ENCODE measurements at places on chromosomes 4 and X.

- no peak for DNase-seq
Measured at GRCh38 chr4:156888762-156889161, 82.8 kb downstream of the PDGFC start.

- no peak for DNase-seq
Measured at GRCh38 chr4:11483046-11483445, 54.4 kb upstream of the HS3ST1 start.

DNA sequence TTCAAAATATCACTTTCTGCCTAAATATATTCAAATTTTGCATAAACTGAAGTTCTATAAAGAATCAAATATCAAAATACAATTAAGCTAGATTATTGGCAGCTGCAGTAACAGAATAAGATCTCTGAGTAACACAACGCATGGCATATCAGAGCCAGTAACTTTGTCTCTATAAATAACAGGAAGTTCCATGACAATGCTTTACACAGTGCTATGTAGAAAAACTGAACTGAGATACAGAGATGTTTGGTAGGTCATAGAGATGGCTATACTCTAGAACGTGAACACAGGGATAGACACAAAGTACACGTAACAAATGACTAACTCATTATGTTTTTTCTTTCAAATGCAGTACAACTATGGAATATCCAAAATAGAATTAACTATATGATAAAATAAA is 18.2 kb downstream of the UBE2D3 start:
- no peak for DNase-seq

DNA sequence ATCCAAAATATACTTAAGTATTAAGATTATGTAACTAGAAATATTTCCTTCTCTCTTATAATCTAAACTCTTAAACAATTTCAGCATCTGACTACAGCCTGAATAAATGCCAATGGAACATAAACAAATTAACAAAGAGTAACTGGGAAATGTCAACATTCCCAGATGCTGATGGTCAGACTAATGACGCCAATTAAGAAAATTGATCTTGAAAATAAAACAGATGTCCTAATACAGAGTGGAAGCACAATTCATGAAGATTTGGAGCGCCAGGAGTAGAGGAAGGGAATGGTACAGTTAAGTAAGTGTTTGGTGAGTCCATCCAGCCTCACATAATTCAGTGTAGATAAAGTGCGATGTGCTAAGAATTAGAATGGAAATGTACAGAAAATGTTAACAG is 203.7 kb upstream of the NWD2 start:
- no peak for DNase-seq

GRCh38 chr4:165539801-165540200 is 161.0 kb downstream of the CPE start:
- DNase-seq, result no peak

DNA sequence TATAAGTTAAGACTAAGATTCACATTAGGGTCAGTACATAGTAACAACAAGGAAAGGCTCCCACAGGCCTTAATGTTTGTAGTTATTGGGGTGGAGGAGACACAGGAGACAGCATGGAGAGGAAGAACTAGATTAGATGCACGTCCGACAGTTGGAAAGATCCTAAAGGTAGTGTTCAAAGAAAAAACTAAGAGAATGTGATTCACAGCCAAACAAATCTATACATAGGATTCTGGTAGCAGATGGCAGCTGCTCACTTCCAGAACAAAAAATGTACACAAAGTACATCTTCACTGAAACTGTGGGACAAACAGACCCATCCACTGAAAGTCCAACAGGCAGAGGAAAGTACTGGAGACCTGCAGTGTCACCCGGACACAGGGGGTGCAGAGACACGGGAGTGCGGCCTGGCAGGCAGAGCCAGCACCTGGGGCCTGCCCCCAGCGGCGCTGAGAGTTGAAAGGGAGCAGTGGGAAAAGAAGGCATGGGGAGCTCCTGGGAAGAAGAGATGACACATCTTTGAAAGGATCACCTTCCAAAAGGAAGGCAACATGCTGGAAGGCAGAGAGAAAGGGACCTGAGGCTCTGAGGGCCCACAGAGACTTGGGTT is 40.0 kb downstream of the NELFA start:
- DNase-seq, result no peak

DNA sequence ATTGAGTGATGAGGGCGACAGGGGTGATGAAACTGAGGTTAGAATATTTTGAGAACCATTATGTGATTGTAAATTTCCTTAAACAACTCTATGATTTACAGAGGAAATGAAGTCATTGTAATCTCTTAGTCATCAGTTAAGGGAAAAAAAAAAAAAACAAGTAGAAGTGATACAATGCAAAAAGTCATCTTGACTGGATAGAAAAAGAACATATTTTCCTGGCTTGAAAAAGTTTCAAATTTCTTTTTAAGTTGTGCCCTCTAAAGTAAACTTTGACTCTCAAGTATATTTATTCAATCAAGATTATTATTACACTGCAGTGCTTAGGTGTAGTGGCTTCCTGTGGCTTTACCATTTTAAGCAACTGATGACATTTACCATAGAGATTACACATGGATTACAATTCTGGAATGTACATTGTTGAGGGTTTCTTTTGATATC is 40.6 kb downstream of the GABRB1 start:
- no peak for DNase-seq

DNA sequence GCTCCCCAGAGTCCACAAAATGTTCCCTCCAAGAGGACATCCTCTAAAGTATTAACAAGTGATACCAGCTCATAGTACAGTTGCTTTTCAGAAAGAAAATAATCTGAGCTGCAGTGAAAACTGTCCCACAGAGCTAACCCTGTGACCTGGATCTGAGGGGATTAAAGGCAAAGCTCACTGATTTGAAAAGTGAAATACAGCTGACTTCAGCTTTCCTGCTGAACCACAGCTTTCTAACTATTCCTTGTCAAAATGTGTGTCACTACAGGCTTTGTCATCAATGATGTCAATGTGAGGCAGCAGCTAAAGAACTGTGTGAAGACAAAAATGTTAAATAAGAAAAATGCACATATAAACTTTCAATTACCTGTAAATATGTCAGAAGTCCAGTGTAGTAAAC is 36.9 kb downstream of the DCHS2 start:
- DNase-seq, result no peak

GRCh38 chr4:119682099-119682498 is 53.5 kb upstream of the PDE5A start:
- DNase-seq, result no peak

DNA sequence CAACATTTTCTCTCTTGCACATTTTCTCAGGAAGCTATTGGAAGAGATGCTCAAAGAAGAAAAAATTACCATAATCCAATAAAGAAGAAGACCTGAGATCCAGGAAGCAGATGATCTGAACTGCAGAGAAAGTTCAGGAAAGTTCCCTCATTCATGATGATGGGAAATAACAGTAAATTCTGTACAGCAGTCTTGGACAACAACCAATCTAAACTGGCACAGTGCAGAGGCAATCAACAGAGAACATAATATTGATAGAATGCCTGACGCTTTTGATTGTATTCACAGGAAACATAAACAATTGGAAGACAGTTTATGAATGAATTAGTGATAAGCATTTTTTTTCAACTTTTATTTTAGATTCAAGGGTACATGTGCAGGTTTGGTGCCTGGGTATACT is 428.9 kb downstream of the KCTD8 start:
- DNase-seq, result no peak

DNA sequence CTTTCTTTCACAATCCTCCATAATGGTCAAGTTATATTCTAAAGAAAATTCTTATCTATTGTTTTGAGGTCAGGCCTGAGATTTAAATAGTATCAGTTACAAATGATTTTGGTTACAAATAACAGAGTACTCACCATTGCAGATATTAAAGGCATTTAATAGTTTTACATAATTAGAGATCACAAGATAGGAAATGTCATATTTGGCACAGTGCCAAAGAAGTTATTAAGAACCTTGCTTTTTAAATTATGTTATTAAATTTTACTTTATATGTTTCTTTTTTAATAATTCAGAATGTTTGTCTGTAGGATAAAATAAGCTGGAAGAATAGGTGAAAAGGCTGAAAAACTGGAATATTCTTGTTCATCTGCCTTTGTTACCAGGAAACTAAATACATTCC is 1174.7 kb downstream of the PCDH18 start:
- DNase-seq, result no peak
